Neuronal stem cell (in vitro differentiated cells): ENCODE measurements at places on chromosomes 6 and 20.

- no peak for DNase-seq
Measured at GRCh38 chr6:37691904-37692806, 5.5 kb downstream of the MDGA1 start.

GRCh38 chr20:19096843-19097242, 115.6 kb upstream of the SLC24A3 start:
- DNase-seq = no peak

DNA sequence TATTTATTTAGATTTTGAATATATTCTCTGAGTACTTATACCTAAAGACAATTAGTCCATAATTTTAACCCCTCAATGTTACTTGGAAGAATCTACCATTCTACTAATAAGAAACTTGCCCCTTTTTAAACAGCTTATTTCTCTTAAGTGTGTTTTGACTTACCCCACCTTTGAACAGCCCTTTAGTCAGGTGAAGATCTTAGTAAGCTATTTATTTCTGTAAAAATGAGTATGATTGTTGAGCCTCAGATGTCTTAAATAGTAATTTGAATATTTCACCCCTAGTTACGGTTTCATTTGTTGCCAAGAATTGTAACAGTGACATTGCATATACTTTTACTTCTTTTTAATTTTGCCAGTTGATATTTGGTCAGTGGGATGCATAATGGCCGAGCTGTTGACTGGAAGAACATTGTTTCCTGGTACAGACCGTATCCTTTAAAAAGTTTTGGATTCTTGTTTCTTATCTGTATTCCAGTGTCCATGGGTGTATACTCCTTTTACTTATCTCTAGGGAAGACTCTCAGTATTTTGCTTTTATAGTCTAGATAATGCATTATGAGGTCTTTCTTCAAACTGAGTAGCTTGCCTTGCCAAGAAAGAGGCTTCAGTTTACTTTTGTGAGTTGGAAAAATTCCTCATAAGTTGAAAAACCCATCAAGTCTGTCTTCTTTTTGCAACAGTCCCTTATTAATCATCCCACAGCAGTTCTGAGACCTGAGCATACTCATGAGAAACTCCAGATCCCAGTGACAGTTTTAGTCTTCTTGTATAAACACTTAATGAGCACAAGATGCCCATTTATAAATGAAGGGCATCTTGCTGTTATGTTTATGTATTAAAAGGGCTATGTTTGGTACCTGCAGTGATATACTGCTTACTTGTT, 48.8 kb downstream of the MAPK14 start:
- DNase-seq = no peak

GRCh38 chr6:18261877-18262276, 2.5 kb downstream of the DEK start:
- DNase-seq = no peak

GRCh38 chr6:90105506-90106170, 191.0 kb downstream of the BACH2 start:
- no peak for DNase-seq

- DNase-seq = no peak
Measured at GRCh38 chr6:94213226-94213625, 793.9 kb upstream of the EPHA7 start.

GRCh38 chr6:85362652-85363310, 87.1 kb upstream of the NT5E start:
- DNase-seq = no peak

GRCh38 chr6:2552526-2553154, 198.1 kb downstream of the MYLK4 start:
- no peak for DNase-seq

DNA sequence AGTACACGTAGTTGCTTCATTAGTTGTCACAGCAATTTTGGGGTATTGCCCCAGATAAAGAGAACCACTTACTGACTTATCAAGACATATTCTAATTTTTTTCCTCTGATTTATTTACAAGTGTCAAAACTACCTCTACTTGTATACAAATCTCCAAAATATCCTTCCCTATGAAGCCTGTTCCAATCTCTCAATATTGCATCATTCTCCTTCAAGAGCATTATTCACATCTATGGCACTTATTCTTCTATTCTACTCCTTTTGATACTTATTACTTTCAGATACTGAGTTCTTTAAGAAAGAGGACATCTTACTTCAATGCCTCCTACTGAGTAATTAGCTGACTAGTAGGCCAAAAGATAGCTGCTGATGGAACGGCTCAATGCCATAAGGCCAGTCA, 105.2 kb downstream of the SMLR1 start:
- no peak for DNase-seq
